ENCODE measurements at places on chromosomes 13 and 19. TPM values are rescaled to one million over a fixed set of nuclear protein-coding genes. Genes with fewer than 3 reads are reported as not detected.

- no peak for DNase-seq
Measured at GRCh38 chr13:31545616-31546015, 193.7 kb upstream of the RXFP2 start.

- no peak for DNase-seq
Measured at GRCh38 chr13:46094478-46094877, 10.4 kb downstream of the CPB2 start.

- DNase-seq = no peak
Measured at GRCh38 chr19:5127717-5128116, 158.8 kb downstream of the KDM4B start.

- DNase-seq = peak; percentile 32
Measured at GRCh38 chr13:33058776-33059327, 42.6 kb downstream of the KL start.

C19orf85 gene
- not detected for polyA plus RNA-seq
